ENCODE measurements at places on chromosomes 2 and 18. TPM values are rescaled to one million over a fixed set of nuclear protein-coding genes. Genes with fewer than 3 reads are reported as not detected.

Gene INPP4A
- total RNA-seq: 18.6 TPM

DNA sequence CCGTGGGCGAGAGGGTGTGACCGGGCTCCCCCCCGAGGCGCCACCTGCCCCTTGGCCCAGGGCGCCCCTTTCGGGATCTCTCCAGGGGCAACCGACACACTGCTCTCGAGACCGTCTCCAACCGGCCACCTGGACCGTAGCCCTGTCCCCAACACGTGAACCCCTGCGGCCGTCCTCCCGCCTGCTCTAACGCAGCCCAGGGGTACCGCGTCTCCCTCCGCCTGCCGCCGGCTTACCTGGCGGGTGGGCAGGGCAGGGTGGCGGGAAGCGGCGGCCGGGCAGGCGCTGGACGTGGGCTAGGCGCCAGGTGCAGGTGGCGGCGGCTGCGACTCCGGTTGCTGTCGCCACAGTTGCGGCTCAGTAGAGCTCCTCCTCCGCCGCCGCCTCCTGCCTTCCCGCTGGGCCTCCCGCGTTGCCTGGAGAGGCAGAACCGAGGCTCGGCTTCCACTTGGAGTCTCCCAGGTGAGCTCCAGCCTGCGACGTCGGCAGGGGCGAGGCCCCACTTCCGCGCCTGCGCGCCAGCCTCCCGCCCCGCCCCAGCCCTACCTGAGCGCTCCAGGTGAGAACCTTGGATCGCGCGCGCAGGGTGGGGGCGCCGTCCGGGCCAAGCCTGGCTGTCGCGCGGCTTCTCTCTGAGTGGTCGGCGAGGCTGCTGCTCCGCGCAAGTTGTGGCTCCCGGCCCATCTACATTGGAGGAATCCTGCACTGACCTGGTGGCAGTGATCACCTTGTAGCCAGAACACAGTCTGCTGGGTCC lies at the start of gene GALNT3:
GALNT3 (minus strand) TSS at position 469 of the 757 bp plus-strand sequence. CDS start 23,547 bp downstream, outside the sequence.
- DNase-seq: peak; percentile 45
- H3K27me3 ChIP-seq: no peaks in the 10 kb centered on the region
- H3K4me3 ChIP-seq: peak within 1 kb of the TSS; percentile 43
- peaks cover 3% of the 10 kb centered on the region for H3K4me1 ChIP-seq
- H3K27ac ChIP-seq: peak within 1 kb of the TSS; percentile 42

Gene ABHD1
- 2.4 TPM for total RNA-seq

GRCh38 chr2:10787176-10787968 lies 25.2 kb downstream of the PDIA6 start:
- no peaks in the 10 kb centered on the region for H3K4me1 ChIP-seq
- H3K27me3 ChIP-seq: no peaks in the 10 kb centered on the region
- H3K27ac ChIP-seq: no peak overlapping the region
- no peaks in the 10 kb centered on the region for H3K36me3 ChIP-seq

DNA sequence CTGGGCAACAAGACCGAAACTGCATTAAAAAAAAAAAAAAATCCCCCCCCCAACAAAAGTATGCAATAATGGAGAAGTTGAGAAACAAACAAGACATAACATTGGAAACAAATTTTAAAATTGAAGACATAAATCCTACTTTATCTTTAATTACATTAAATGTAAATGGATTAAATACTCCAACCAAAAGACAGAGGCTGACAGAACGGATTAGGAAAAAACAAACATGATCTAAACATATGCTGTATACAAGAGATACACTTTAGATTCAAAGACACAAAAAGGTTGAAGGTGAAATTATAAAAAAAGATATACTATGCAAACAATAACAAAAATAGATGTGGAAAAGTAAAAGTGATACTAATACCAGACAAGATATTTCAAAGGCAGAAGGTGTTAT lies 350.8 kb upstream of the RGPD4 start:
- DNase-seq: no peak
- no peaks in the 10 kb centered on the region for H3K36me3 ChIP-seq
- H3K27me3 ChIP-seq: no peaks in the 10 kb centered on the region
- H3K4me3 ChIP-seq: no peak overlapping the region
- no peak overlapping the region for H3K27ac ChIP-seq
- no peaks in the 10 kb centered on the region for H3K4me1 ChIP-seq

Gene SKA1
- 0.48 TPM for total RNA-seq

DNA sequence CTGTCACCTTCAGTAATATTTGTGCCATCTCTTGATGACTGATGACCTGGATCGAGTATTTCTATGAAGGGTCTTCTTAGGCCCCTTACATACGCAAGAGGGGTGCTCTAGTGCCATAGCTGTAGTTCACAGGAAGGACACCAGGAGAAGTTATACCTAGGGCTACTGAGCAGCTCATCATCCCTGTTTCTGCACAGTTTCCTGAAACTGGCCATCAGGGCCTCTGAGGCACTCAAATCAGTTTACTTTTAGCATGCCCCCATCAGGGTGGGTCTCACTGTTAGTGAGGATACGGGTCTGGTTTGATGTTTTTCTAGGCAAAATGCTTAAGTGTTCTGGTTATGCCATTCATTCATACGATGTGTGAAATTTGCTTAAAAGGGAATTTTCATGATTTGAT lies 20.0 kb upstream of the FBLN7 start:
- no peaks in the 10 kb centered on the region for H3K36me3 ChIP-seq
- no peak for DNase-seq
- H3K4me1 ChIP-seq: no peaks in the 10 kb centered on the region

- no peaks in the 10 kb centered on the region for H3K27me3 ChIP-seq
- no peaks in the 10 kb centered on the region for H3K36me3 ChIP-seq
- H3K27ac ChIP-seq: no peak overlapping the region
- no peak overlapping the region for H3K4me3 ChIP-seq
- no peaks in the 10 kb centered on the region for H3K4me1 ChIP-seq
Measured at GRCh38 chr2:155839991-155840390, 492.5 kb downstream of the NR4A2 start.

Gene APCDD1
- total RNA-seq: 21.1 TPM

Gene ACVR2A
- total RNA-seq: 20.0 TPM

DNA sequence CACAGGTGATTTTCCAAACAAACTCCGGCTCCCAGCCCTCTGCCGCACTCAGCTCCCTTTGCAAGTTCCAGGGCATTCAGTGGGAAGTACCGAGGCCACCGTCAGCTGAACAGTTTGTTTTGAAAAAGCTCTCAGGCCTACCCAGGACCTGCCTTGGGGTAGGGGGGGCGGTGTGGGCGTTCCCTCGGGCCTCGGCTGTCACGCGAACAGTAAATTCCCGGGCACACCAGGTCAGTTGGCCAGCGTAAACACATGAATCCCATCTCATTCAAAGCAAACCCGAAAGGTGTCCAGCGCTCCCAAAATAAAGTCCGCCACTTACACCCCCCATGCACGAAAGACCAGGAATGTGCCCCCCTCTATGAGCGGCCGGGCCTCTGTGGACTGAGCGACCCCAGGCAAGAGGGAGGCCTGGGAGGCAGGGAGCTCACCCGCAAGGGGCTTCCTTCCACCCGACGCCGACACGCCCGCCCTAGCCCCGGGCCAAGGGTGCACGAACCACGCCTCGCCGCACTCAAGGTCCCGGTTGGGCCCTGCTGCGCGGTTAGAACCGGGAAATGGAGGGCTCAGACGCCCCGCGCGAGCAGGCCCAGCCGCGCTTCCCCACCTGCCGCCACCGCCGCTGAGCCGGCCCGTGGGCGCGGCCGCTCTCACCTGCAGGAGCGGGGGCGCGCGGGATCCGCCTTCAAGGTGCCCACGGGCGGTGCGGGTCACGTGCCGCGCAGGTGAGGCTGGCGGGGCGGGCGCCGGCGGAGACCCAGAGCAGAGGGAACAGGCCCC lies at the start of gene WDSUB1:
WDSUB1 (minus strand) TSS at position 775 of the 780 bp plus-strand sequence. CDS start 3,634 bp downstream, outside the sequence.
- H3K36me3 ChIP-seq: no peaks in the 10 kb centered on the region
- H3K27ac ChIP-seq: peak within 1 kb of the TSS; percentile 80
- DNase-seq: peak; percentile 75
- no peaks in the 10 kb centered on the region for H3K27me3 ChIP-seq
- peaks cover 3% of the 10 kb centered on the region for H3K4me1 ChIP-seq

Gene C1QL2
- total RNA-seq: 0.15 TPM

GRCh38 chr2:182144776-182145165 lies 159.1 kb downstream of the PPP1R1C start:
- DNase-seq: no peak
- no peaks in the 10 kb centered on the region for H3K36me3 ChIP-seq
- H3K4me1 ChIP-seq: peaks cover 6% of the 10 kb centered on the region
- H3K4me3 ChIP-seq: no peak overlapping the region
- no peaks in the 10 kb centered on the region for H3K27me3 ChIP-seq

Gene LYPD6B
- 1.7 TPM for total RNA-seq

- no peak for DNase-seq
- no peaks in the 10 kb centered on the region for H3K36me3 ChIP-seq
- no peak overlapping the region for H3K27ac ChIP-seq
- H3K4me1 ChIP-seq: no peaks in the 10 kb centered on the region
Measured at GRCh38 chr2:26316845-26317244, 29.1 kb upstream of the SELENOI start.

DNA sequence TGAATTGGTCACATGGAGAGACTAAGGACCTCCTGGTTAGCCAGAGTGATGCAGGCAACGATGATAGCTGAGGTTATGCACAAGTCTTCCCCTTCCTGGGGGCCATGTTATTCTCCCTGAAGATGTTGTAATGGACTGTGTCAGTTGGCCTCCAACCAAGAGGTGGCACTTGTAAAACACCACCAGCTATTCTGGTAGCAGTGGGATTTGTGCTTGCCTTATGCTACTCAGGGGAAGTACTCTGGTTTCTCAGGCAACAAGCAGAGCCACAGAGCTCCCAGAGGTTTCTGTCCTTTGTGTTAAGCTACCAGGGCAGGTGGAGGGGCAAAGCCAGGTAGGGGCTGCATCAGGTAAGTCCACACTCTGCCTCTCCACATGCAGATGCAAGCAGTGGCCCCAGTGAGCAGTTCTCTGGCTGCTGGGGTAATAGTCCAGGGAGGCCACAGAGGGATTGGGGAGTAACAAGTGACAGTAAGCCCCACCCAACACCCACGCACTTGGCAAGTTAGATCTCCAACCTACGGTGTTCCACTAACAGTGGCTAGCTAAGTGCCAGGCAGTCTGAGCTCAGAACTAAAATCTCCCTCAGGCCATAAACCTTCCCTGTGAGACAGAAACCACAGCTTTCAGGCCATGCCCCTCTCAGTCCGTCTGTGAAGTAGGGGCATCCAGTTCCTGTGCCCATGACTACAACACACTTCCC lies 99.7 kb downstream of the RND3 start:
- H3K4me3 ChIP-seq: no peak overlapping the region
- no peaks in the 10 kb centered on the region for H3K27me3 ChIP-seq
- no peak overlapping the region for H3K27ac ChIP-seq
- no peaks in the 10 kb centered on the region for H3K4me1 ChIP-seq
- no peaks in the 10 kb centered on the region for H3K36me3 ChIP-seq
- DNase-seq: no peak

DNA sequence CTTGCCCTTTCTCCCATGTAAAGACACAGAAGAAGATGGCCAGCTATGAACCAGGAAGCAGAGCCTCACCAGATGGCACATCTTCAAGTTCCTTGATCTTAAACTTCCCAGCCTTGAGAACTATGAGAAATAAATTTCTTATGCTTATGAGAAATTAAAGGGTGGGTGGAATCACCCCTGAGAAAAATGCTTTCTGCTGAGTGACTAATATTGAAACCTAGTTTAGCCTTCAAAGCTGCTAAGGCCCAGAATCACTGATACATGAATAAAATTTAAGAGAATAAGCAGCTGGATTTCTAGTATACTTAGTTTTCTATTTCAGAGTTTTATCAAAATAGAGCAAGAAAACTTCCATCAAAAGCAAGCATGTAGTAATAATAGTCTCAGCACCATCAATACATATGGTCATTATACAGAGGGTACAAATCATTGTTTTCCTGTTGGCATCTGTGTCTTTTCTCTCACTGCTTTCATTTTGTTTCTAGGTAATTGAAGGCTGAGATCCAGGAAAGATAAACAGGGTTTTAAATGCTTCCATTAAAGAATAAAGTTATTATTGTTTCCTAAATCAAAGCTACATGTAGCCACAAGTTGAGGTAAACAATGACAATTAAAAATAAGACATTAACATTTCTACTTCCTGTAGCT lies 53.3 kb upstream of the COL5A2 start:
- H3K27me3 ChIP-seq: no peaks in the 10 kb centered on the region
- no peak overlapping the region for H3K4me3 ChIP-seq
- H3K36me3 ChIP-seq: no peaks in the 10 kb centered on the region
- no peaks in the 10 kb centered on the region for H3K4me1 ChIP-seq
- no peak overlapping the region for H3K27ac ChIP-seq
- no peak for DNase-seq

Gene FSHR
- total RNA-seq: 2.4 TPM

- H3K27ac ChIP-seq: no peak overlapping the region
- H3K36me3 ChIP-seq: no peaks in the 10 kb centered on the region
- no peak overlapping the region for H3K4me3 ChIP-seq
- no peaks in the 10 kb centered on the region for H3K27me3 ChIP-seq
- no peaks in the 10 kb centered on the region for H3K4me1 ChIP-seq
Measured at GRCh38 chr2:74100254-74101216, 47.2 kb downstream of the BOLA3 start.

DNA sequence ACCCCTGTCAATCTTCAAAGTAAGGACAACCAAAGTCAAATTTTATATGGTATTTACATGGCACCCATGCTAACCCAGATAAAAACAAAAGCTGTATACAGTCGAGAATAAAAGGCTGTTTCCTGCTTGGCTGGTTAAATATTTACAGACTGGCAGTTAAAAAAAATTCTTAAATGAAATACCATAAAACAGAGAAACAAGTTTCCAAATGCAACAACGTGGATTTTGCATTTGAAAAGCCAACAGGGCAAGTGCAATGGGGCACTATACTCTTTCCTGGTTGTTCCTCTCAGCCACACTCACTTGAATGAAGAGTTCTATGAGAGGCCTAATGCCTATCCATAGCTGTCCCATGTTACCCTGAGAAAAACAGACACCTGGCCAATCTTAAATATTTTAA lies 6.1 kb upstream of the NR4A2 start:
- H3K36me3 ChIP-seq: no peaks in the 10 kb centered on the region
- H3K27ac ChIP-seq: no peak overlapping the region
- no peaks in the 10 kb centered on the region for H3K4me1 ChIP-seq
- no peak for DNase-seq

GRCh38 chr2:121429119-121429903 lies 101.4 kb upstream of the RNU4ATAC start:
- H3K4me1 ChIP-seq: no peaks in the 10 kb centered on the region
- H3K27ac ChIP-seq: no peak overlapping the region
- no peaks in the 10 kb centered on the region for H3K36me3 ChIP-seq
- DNase-seq: no peak
- no peaks in the 10 kb centered on the region for H3K27me3 ChIP-seq
- no peak overlapping the region for H3K4me3 ChIP-seq

DNA sequence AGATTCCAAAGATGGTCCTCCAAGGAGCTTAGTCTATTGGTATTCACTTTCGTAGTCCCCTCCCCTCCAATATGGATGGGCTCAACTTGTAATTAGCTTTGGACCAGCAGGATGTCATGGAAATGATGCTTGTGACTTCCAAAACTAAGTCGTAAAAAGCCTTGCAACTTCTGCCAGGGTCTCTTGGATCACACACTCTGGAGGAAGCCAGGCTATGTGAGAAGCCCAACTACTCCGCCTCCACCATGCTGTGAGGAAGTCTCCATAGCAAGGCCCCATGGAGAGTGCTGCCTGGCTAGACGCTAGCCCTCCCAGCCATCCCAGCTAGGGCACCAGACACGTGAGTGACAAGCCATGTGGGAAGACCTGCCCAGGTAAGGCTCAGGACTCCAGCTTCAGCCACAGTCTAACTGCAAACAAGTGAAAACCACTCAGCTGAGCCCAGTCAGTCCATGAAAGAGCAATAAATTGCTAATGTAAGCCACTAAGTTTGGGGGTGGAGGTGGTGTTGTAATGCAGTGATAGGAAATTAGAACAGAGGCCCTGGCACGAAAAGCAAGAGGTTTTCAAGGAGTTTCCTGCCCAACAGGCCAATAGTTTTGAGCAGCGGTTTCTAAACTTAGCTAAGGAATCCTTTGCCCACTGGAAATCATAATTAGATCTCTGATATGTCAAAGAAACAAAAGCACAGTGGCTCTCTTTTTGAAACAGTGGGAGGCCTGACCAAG lies 77.5 kb upstream of the GLI2 start:
- no peak overlapping the region for H3K4me3 ChIP-seq
- H3K4me1 ChIP-seq: peaks cover 31% of the 10 kb centered on the region
- no peaks in the 10 kb centered on the region for H3K36me3 ChIP-seq
- no peaks in the 10 kb centered on the region for H3K27me3 ChIP-seq
- H3K27ac ChIP-seq: no peak overlapping the region

Gene CACNB4
- total RNA-seq: 0.62 TPM

Measured in ovary (tissue), 10 donors.